Activated naive CD8-positive, alpha-beta T cell treated with anti-CD3 and anti-CD28 coated beads for 36 hours (primary cell): ENCODE measurements at places on chromosomes 4 and X.
A peak's percentile ranks its signal among the peaks of the same experiment; 100 is the strongest.

- no peaks in the 10 kb centered on the region for H3K4me1 ChIP-seq
- no peak for DNase-seq
- no peaks in the 10 kb centered on the region for H3K36me3 ChIP-seq
- H3K27me3 ChIP-seq, result peaks cover 4% of the 10 kb centered on the region
- no peak overlapping the region for H3K27ac ChIP-seq
Measured at GRCh38 chrX:72045552-72046277, 86.0 kb downstream of the RTL5 start.

GRCh38 chr4:144969821-144970220, 128.2 kb downstream of the ANAPC10 start:
- no peak for DNase-seq
- H3K36me3 ChIP-seq, result no peaks in the 10 kb centered on the region
- H3K27me3 ChIP-seq, result no peaks in the 10 kb centered on the region
- peaks cover 4% of the 10 kb centered on the region for H3K4me1 ChIP-seq
- no peak overlapping the region for H3K4me3 ChIP-seq

GRCh38 chr4:2249526-2250356, 7.8 kb upstream of the HAUS3 start:
- no peaks in the 10 kb centered on the region for H3K27me3 ChIP-seq
- no peak for DNase-seq
- peaks cover 10% of the 10 kb centered on the region for H3K4me1 ChIP-seq
- no peak overlapping the region for H3K27ac ChIP-seq
- H3K36me3 ChIP-seq, result no peaks in the 10 kb centered on the region

- H3K27ac ChIP-seq, result no peak overlapping the region
- H3K4me3 ChIP-seq, result no peak overlapping the region
- no peaks in the 10 kb centered on the region for H3K36me3 ChIP-seq
- DNase-seq, result peak; percentile 1
- peaks cover 13% of the 10 kb centered on the region for H3K27me3 ChIP-seq
Measured at GRCh38 chr4:85147481-85148076, 181.1 kb upstream of the WDFY3 start.

DNA sequence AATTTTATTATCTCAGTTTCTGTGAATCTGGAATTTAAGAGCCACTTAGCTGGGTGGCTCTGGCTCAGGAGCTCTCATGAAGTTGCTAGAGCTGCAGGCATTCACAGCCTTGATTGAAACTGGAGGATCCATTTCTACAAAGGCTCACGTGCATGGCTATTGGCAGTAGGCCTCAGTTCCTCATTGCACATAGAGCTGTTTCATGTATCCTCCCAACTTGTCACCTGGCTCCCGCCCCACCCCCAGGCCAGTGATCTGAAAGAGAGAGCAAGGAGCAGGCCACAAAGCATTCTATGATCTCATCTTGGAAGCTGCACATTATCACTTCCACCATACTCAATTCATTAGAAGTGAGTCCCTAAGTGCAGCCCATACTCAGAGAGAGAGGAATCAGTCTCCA, 18.5 kb upstream of the AP1AR start:
- no peak for DNase-seq
- H3K27me3 ChIP-seq, result no peaks in the 10 kb centered on the region
- H3K4me1 ChIP-seq, result peaks cover 6% of the 10 kb centered on the region
- H3K4me3 ChIP-seq, result no peak overlapping the region
- no peak overlapping the region for H3K27ac ChIP-seq
- no peaks in the 10 kb centered on the region for H3K36me3 ChIP-seq

- peaks cover 65% of the 10 kb centered on the region for H3K27me3 ChIP-seq
- no peak overlapping the region for H3K27ac ChIP-seq
- peak; percentile 67 for DNase-seq
- peaks cover 24% of the 10 kb centered on the region for H3K4me1 ChIP-seq
- no peak overlapping the region for H3K4me3 ChIP-seq
Measured at GRCh38 chrX:72100824-72101351, 30.8 kb downstream of the RTL5 start.

DNA sequence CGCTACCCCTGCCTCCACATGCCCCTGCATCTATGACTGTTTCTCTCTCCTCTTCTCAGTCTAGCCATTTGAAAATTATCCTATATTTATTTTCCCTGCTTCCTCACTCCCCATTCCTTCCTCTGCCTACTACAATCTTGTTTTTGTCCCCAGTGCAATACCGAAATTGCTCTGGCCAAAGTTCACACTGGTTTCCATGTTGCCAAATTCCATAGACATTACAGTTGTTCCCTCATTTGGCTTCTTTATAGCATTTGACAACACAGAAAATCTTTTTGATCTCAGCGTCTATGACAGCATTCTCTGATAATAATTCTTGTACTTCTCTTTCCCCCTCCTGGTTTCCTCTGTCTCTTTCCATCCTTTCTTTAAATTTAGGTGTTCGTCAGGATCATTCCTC, 99.4 kb downstream of the GPR82 start:
- no peak overlapping the region for H3K27ac ChIP-seq
- no peak overlapping the region for H3K4me3 ChIP-seq
- no peaks in the 10 kb centered on the region for H3K27me3 ChIP-seq
- H3K4me1 ChIP-seq, result peaks cover 6% of the 10 kb centered on the region
- no peak for DNase-seq
- H3K36me3 ChIP-seq, result peaks cover 34% of the 10 kb centered on the region

DNA sequence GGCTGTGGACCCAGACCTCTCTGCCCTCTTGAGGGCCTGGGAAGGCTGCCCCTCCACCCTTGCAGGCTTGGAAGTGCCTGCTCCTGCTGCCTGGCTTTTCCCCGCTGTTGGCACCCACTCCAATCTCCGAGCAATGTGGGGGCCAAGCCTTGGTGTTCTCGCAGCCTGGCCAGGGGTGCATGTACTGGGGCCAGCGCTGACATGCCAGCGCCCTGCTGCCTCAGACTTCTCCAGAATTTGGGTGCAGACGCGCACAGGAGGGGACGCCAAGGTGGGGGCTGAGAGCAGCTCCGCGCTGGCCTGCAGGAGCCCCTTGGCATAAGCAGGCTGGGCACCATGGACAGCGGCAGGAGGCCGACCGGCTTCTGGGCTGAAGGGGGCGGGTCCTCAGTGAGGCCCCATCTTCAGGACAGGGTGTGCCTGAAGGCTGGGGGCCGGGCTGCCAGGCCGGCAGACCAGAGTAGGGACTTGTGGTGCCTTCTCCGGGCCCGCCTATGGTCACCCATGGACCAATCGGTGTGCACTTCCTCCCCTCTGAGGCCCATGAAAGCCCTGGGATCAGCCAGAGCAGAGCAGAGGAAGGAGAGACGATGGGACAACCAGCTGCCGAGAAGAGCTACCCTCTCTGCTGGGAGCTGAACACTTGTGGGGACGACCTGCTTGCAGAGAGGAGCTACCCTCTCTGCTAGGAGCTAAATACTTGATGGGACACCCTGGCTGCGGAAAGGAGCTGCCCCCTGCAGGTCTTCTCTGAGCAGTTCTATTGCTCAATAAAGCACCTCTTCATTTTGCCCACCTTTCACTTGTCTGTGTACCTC, 118.3 kb downstream of the DNAAF6 start:
- peaks cover 4% of the 10 kb centered on the region for H3K27me3 ChIP-seq
- H3K4me1 ChIP-seq, result no peaks in the 10 kb centered on the region
- no peak overlapping the region for H3K4me3 ChIP-seq
- H3K36me3 ChIP-seq, result no peaks in the 10 kb centered on the region
- DNase-seq, result peak; percentile 19
- no peak overlapping the region for H3K27ac ChIP-seq

GRCh38 chr4:94208266-94208665, 601 bp downstream of the SMARCAD1 start:
- H3K4me1 ChIP-seq, result peaks cover 32% of the 10 kb centered on the region
- H3K36me3 ChIP-seq, result peaks cover 36% of the 10 kb centered on the region
- peak overlapping the region; percentile 97 for H3K4me3 ChIP-seq
- no peaks in the 10 kb centered on the region for H3K27me3 ChIP-seq
